ENCODE measurements at places on chromosomes 2 and 18. TPM values are rescaled to one million over a fixed set of nuclear protein-coding genes. Genes with fewer than 3 reads are reported as not detected.

The CRYBA2 gene
- total RNA-seq, result not detected

The SEMA4F gene
- 4.2 TPM for total RNA-seq

The EGR4 gene
- not detected for total RNA-seq

The KLHL30 gene
- not detected for total RNA-seq

The STON1 gene
- 55.4 TPM for total RNA-seq

The D2HGDH gene
- total RNA-seq, result 78.2 TPM

The CRYGA gene
- total RNA-seq, result not detected

DNA sequence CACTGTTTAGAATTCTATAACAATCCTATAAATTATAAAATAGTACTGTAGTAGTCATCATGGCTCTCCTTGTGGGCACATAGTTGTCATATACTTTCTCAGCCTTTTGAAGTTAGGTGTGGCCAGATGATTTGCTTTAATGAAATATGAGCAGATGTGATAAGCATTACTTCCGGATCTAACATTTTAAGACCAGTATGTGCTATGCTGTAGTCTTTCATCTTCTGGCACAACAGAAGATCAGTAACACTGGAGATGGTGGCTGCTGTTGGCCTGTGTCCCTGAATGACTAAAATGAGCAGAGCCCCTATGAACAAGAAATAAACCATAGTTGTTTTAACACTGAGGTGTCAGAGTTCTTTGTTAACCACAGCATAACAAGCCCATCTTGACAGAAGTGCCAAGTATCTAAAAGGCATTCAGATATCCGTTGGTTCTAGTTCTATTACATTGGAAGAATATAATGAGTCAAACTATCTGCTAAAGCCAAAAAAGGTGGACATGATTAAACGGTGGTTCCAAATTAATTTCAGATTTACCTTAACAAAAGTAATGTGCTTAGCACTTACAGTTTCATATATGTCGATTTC lies 6.3 kb downstream of the MEX3C start:
- peaks cover 94% of the 10 kb centered on the region for H3K4me1 ChIP-seq
- DNase-seq, result peak; percentile 26
- H3K36me3 ChIP-seq, result no peaks in the 10 kb centered on the region
- H3K27ac ChIP-seq, result no peak overlapping the region
- no peak overlapping the region for H3K4me3 ChIP-seq

DNA sequence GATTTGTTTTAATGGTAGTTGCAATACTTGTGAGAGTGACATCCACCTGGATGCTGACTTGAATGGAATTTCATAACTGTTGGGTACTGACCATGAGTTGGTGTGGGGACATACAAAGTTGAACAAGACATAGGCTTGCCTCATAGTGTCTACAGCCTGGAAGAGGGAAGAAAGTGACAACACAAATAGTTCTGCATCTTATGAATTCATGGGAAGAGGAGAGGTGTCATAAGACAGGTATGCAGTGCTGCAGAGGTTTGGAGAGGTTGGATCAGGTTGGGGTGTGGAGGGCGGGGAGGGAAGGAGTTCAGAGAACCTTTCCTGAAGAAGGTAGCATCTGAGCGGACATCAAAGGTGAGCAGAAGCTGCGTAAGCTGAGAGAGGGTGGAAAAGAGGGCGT lies 44.0 kb downstream of the HRH4 start:
- DNase-seq, result no peak
- H3K27me3 ChIP-seq, result no peaks in the 10 kb centered on the region
- no peak overlapping the region for H3K27ac ChIP-seq
- no peaks in the 10 kb centered on the region for H3K4me1 ChIP-seq

GRCh38 chr2:136613096-136613495 lies 152.2 kb upstream of the THSD7B start:
- no peaks in the 10 kb centered on the region for H3K36me3 ChIP-seq
- H3K4me3 ChIP-seq, result no peak overlapping the region
- no peak overlapping the region for H3K27ac ChIP-seq
- DNase-seq, result no peak

DNA sequence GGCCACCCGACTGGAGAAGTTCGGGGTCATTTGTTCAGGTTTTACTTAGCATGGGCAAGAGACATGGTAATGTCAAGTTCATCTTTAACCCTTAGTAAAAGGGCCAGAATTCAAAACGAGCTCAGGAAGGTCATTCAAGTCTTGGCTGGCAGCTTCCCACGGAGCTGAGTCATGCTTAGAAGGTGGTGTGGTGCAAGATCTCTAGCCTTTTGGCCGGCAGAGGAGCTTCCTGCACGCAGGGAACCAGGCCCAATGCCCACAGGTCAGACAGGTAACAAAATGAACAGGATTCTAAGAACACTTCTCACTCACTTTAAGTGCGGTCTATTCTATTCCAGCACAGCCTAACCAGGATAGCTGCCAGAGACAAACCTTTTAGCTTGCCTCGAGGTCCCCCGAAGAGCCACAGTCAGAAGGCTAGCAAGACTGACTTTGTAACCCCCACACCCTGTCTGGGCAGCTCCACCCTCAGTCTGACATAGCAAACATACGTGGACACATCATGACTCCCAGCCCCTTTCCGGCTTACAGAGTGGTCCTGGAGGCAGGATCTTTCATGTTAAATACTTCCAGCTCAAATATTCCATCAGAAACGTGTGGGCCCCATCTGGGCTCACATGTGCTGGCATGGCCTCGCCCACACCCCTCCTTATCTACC lies 292.7 kb downstream of the BCL11A start:
- no peaks in the 10 kb centered on the region for H3K36me3 ChIP-seq
- no peaks in the 10 kb centered on the region for H3K27me3 ChIP-seq
- H3K27ac ChIP-seq, result no peak overlapping the region
- peak; percentile 45 for DNase-seq

GRCh38 chr18:50581517-50581916 lies 21.6 kb downstream of the MAPK4 start:
- no peak for DNase-seq
- H3K36me3 ChIP-seq, result no peaks in the 10 kb centered on the region
- no peak overlapping the region for H3K27ac ChIP-seq
- no peaks in the 10 kb centered on the region for H3K27me3 ChIP-seq
- no peak overlapping the region for H3K4me3 ChIP-seq

- H3K4me1 ChIP-seq, result no peaks in the 10 kb centered on the region
Observed at GRCh38 chr18:28916456-28916855, 739.5 kb upstream of the CDH2 start.

DNA sequence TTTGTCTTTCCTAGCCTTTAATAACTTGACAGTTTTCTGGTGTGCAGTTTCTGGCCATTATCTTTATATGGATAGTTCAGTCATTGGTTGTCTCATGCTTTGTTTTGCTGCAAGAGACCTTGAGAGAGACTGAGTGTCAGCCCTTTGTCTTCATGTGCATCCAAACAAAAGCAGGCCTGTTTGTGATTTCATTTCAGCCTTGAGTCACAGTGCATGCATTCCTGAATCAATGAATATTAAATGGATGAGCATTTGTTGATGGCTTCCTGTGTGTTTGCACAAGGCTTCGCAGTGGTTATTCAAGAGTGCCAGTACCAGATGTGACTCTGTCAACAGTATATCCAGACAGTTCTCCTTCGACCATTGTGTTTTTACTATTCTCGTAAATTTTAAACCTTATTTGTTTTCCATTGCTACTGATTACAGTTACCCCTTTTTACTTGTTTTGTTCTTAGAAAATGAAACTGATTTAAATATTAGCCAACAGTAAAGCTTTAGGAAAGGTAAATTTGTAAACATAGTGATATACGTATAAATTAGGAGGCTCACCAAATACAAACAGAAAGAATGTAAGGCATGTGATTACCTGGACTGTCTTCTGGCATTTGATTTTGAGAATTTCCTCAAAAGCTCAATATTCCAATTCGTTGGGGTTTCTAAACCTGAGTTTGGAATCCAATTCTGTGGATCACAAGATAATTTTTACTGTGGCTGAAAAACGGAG lies 319.8 kb downstream of the CTNNA2 start:
- no peaks in the 10 kb centered on the region for H3K4me1 ChIP-seq
- H3K27me3 ChIP-seq, result no peaks in the 10 kb centered on the region
- H3K36me3 ChIP-seq, result no peaks in the 10 kb centered on the region
- no peak for DNase-seq

GRCh38 chr18:57004366-57005121 lies 142.3 kb upstream of the BOD1L2 start:
- no peak overlapping the region for H3K4me3 ChIP-seq
- peaks cover 28% of the 10 kb centered on the region for H3K4me1 ChIP-seq
- no peak for DNase-seq
- no peaks in the 10 kb centered on the region for H3K27me3 ChIP-seq

- H3K36me3 ChIP-seq, result no peaks in the 10 kb centered on the region
- no peak for DNase-seq
- H3K4me1 ChIP-seq, result peaks cover 61% of the 10 kb centered on the region
- H3K27ac ChIP-seq, result peak overlapping the region; percentile 55
- H3K27me3 ChIP-seq, result no peaks in the 10 kb centered on the region
- no peak overlapping the region for H3K4me3 ChIP-seq
Observed at GRCh38 chr2:174606336-174606735, 8.7 kb upstream of the WIPF1 start.

All from stomach (tissue), 19 donors.